DMS79 treated with DMSO at 0.1 percent for 48 hours (cell line): ENCODE measurements at places on chromosomes 12 and 14.
A peak's percentile ranks its signal among the peaks of the same experiment; 100 is the strongest.

DNA sequence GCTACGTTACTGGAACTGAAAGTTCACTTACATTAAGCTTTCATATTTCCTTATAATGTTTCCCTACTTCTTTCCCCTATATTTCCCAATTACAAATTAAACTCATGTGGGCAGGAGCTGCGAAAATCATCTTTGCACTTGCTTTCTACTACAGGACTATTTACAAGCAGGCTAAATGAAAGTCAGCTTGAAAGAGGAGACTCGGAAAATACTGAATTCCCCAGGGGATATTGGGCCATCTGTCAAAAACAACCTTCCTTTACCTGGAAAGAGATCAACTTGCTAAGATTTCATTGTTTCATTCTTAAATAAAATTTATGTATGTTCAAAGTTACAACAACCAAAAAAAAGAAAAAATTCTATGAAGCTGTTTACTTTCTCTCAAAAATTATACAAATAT is 92.8 kb upstream of the BBS10 start:
- DNase-seq: no peak

GRCh38 chr12:121175383-121176119 is 34.4 kb upstream of the P2RX4 start:
- no peak for DNase-seq

GRCh38 chr12:3098436-3098835 is 21.3 kb downstream of the TSPAN9 start:
- peak; percentile 75 for DNase-seq

DNA sequence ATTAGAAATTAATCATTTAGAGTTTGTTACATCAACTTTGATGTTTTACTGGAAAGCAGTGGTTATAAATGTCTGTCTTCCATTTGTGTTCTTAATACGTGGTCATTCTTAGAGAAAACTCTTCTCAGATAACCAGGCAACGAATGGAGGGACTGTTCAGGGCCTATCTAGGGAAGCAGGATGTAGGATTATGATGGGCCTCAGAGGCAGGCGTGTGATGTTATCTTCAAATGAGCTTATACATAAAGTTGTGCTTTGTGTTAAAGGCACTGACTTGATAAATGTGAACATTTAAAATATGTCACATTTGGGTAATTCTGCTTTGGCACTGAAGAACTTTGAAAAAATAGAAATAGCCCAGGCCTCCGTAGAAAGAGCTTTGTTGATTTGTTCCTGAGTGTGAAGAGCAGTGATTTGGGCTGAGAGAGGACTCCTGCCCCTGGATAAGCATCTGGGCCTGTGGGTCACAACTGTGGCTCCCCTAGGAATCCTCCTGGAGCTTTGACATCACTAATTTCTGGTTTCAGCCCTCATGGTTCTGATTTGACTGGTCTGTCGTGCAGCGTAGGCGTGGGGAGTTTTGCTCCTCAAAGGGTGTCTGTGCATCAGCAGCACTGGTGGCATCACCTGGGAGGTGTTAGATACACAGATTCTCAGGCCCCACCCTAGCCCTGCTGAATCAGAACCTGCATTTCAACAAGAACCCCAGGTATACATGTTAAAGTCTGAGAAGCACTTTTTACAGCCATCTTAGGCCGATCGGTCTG is 55.4 kb downstream of the SAMD4A start:
- no peak for DNase-seq

DNA sequence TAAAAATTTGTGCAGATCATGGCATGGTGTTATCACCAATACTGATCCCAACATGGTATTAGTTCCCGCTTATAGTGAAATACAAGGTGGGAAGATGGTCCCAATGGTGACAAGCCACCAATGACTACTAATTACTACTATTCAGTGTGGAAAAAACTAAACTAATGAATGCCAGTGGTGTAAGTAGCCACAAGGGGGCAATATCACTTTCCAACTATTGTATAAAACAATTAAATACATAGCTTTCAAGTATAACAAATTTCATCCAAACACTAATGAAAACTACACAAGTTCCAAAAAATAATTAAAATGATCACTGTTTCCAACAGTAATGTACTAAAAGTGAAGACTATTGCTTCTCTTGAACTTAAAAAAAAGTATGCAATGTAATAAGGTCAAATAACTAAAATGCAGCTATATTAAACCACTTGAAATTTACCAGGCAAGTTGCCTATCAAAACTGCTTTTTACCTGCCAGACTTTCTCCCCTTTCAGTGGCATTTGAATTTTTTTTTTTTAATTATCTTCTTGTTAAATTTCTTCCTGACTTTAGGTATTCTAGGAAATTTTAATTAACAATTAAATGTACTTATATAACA is 58.0 kb downstream of the PAPLN start:
- DNase-seq: peak; percentile 41

- no peak for DNase-seq
Measured at GRCh38 chr14:59529189-59529588, 44.9 kb downstream of the JKAMP start.

- no peak for DNase-seq
Measured at GRCh38 chr12:95739561-95740313, 50.8 kb downstream of the NTN4 start.

GRCh38 chr12:46160101-46160980 is 108.5 kb downstream of the SLC38A1 start:
- peak; percentile 99 for DNase-seq

GRCh38 chr14:98633380-98633779 is 638.6 kb downstream of the BCL11B start:
- peak; percentile 97 for DNase-seq

- no peak for DNase-seq
Measured at GRCh38 chr12:65311260-65311659, 32.8 kb downstream of the MSRB3 start.

- peak; percentile 64 for DNase-seq
Measured at GRCh38 chr12:89051065-89051677, 301.1 kb downstream of the DUSP6 start.

DNA sequence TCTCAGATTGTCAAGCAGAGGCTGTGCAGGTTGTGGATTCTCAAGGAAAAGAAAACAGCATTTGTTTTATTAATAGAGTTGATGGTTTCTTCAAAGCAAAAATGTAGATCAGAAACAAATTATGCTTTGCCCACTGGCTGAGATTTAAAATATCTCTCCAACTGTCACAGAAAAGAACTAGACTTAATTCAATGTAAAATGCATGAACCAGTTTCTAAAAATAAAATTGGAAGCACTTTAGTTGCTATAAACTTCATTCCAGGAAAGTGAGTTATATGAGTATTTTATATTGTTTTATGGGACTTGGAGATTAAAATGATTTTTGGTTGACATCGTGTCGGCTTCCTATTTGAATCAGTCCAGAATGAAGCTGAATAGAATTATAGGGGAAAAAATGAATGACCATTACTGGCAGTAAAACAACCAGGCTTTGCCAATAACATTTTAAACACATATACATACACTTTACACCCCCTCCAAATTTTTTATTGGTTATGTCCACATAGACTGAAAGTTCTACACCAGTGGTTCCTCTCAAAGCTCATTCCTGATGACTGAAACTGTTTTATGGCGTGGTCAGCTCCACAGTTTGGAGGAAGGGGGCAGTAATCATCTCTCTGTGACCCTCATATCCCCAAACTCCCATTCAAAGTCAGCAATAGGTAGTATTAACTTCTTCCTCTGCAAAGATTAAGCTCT is 55.5 kb upstream of the DAAM1 start:
- DNase-seq: no peak

GRCh38 chr14:105187116-105187515 is 6.0 kb upstream of the NUDT14 start:
- peak; percentile 86 for DNase-seq

- peak; percentile 64 for DNase-seq
Measured at GRCh38 chr12:129696926-129697325, 206.9 kb downstream of the TMEM132D start.

GRCh38 chr14:54483073-54483745 is 5.6 kb downstream of the GMFB start:
- DNase-seq: no peak

DNA sequence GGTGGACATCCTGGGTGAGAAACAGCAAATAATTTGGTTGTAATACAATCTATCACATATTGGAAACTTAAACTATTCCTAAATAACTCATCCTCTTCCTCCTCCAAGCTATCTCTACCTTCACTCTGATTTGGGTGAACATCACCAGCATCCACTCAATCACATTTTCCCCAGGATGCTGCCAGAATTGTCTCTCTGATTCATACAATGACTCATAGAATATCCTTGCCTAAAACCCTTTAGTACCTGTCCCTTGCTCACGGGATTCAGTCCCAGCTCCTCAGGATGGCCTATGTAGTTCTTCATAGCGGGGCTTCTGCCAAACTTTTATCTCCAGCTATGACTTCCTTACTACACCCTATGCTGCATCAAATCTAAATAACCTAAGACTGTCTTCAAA is 146.8 kb downstream of the EMP1 start:
- no peak for DNase-seq

- no peak for DNase-seq
Measured at GRCh38 chr14:29092121-29092520, 325.5 kb downstream of the FOXG1 start.

GRCh38 chr12:131990980-131991305 is 41.2 kb downstream of the EP400 start:
- no peak for DNase-seq

GRCh38 chr12:92571169-92571568 is 131.6 kb upstream of the PLEKHG7 start:
- no peak for DNase-seq

DNA sequence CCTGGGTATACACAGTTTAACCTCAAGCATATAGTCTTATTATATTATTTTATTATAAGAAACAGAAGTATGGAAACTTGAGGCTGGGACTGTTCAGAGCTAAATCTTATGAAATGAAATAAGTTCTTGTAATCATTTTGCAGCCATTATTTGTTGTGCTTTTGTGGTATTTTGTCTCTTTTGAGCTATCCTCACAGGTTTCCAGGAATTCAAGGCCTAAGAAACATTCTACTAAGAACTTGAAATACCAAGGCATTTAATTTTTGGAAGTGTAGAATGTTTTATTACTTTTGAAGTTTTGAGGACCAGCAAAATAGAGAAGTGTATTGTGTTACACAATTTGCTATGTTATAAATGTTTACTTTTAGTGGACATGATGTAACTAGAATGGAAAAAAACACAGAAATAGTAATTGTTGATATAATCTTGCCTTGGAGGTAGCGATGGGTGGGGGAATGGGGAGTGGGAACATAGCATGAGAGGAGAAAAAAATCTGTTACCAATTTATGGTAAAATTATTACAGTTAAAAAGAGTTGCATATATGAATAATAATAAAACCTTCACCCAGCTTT is 81.7 kb downstream of the CRADD start:
- no peak for DNase-seq
